ENCODE measurements at places on chromosomes 11 and 22. TPM values are rescaled to one million over a fixed set of nuclear protein-coding genes. Genes with fewer than 3 reads are reported as not detected.

The FGF3 gene
- not detected for total RNA-seq

The LINC01488 gene
- not detected for total RNA-seq

The KRTAP5-11 gene
- total RNA-seq, result not detected

The AMOTL1 gene
- total RNA-seq, result 190 TPM

The DKK3 gene
- 191 TPM for total RNA-seq

The TRIM51 gene
- not detected for total RNA-seq

The MMP7 gene
- total RNA-seq, result not detected

DNA sequence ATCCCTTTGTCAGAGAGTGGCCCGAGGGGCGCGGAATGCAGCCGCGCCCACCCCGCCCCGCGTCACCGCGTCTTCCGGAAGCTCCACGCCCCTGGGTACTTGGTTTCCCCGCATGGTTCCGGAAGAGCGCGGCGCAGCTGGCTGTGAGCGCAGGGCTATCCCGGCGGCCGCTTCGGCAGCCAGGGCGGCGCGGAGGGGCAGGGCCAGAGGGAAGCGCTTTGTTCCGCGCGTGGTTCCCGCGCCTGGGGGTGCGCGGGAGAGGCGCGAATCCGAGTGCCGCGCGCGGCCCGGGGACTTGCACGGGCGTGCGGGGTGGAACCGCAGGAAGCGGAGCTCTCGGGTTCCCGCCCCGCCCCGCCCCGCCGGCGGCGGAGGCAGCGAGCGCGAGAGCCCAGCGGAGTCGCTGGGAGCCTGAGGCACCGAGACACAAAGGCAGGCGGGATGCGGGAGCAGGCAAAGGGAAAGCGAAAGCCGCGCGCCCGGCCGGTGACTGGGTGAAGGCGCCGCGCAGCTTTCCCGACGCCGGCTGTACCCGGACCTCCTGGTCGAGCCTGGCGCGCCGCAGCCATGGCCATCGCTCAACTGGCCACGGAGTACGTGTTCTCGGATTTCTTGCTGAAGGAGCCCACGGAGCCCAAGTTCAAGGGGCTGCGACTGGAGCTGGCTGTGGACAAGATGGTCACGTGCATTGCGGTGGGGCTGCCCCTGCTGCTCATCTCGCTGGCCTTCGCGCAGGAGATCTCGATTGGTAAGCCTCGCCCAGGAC lies at the start of gene PANX1:
Gene PANX1, plus strand, starts transcription at position 96 of the 766 bp plus-strand sequence. Its CDS starts 472 bp downstream, at position 568.
- H3K27ac ChIP-seq, result peak within 1 kb of the TSS; percentile 85
- peaks cover 43% of the 10 kb centered on the region for H3K4me1 ChIP-seq
- H3K4me3 ChIP-seq, result peak within 1 kb of the TSS; percentile 91
- no peaks in the 10 kb centered on the region for H3K27me3 ChIP-seq
- no peaks in the 10 kb centered on the region for H3K36me3 ChIP-seq
- peak; percentile 92 for DNase-seq

GRCh38 chr11:93604008-93604660 lies 57.3 kb upstream of the CEP295 start:
- H3K27ac ChIP-seq, result no peak overlapping the region
- H3K36me3 ChIP-seq, result no peaks in the 10 kb centered on the region
- H3K27me3 ChIP-seq, result no peaks in the 10 kb centered on the region
- DNase-seq, result no peak
- H3K4me1 ChIP-seq, result no peaks in the 10 kb centered on the region
- no peak overlapping the region for H3K4me3 ChIP-seq

DNA sequence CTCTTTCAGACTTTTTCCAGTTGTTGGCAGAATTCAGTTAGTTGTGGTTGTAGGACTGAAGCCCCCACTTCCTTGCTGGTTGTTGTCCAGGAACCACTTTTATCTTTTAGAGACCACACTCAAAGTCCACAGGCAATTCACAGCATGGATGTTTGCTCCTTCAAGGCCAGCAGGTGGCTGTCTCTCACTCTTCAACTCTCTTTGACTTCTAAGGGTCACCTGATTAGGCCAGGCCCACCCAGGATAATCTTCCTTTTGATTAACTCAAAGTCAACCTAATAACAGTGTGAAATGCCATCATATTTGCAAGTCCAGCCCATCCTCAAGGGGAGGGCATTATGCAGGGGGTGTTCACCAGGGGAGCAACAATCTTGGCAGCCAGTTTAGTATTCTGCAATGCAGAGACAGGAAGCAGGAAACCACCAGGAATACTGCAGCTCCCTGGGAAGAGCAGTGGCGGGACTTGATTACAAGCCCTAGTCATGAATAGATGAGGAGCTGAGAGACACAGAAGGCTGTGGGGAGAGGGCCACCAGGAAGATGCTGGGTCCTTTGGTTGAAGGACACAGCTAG lies 52.4 kb downstream of the LRRC74B start:
- H3K36me3 ChIP-seq, result no peaks in the 10 kb centered on the region
- no peak overlapping the region for H3K27ac ChIP-seq
- H3K4me3 ChIP-seq, result no peak overlapping the region
- DNase-seq, result no peak
- H3K4me1 ChIP-seq, result peaks cover 7% of the 10 kb centered on the region

GRCh38 chr11:45803971-45804760 lies 783 bp upstream of the SLC35C1 start:
- no peak for DNase-seq
- H3K4me3 ChIP-seq, result peak overlapping the region; percentile 90
- no peaks in the 10 kb centered on the region for H3K27me3 ChIP-seq
- peaks cover 7% of the 10 kb centered on the region for H3K36me3 ChIP-seq

DNA sequence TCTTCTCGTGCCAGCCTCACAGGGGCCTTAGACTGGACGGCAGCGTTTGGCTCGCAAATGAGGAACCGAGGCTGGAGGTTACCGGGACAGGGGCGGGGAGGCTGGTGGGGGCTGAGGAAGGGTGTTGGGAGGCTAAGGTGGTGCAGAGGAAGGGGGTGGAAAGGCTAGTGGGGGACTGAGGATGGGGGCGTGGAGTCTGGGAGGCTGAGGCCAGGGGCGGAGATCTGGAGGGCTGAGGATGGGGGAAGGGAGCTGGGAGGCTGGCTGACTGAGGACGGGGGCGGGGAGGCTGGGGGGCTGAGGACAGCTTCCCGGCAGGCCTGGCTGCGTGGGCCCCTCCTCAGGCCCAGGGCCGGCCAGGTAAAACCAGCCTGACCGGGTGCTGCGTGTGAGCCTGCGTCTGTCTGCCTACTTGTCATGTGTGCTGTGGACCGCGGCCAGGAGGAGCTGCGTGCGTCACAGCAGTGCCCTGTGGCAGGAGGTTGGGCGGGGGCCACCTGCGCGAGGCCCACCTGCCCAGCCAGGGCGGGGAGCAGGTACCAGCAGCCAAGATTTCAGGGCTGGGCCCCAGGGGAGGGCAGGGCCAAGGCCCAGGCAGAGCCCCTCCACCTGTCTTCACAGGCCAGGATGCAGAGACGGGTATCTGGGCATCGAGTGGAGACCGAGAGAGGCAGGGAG lies 9.4 kb upstream of the PIM3 start:
- no peaks in the 10 kb centered on the region for H3K27me3 ChIP-seq
- H3K36me3 ChIP-seq, result no peaks in the 10 kb centered on the region
- no peak overlapping the region for H3K4me3 ChIP-seq
- no peak for DNase-seq

DNA sequence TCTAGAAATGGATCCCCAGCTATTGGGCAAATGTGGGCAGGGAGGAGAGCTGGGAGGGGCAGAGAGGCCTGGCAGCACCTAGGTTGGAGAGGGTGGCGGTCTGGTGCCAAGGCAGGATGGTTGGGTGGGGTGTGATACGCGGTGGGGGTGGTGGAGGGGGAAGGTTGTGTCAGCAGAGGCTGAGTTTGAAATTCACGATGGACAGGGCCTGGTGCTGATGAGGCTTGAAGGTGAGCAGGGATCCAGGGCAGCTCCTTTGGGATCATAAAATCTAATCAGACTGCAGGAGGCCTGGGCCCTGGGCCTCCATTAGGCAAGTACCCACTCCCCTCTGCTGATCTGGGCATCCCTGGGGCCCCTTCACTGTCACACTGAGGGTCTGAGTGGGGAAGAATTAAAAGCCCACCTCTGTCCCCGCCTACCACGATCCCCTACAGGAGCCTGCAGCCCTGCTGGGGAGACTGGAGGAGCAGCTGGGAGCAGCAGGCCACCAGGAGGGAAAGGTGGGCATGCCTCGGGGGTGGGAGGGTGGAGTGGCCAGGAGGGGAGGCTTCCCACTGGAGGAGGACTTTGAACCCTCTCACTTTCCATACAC lies 24.0 kb downstream of the IGLL1 start:
- DNase-seq, result no peak
- H3K27me3 ChIP-seq, result no peaks in the 10 kb centered on the region
- no peaks in the 10 kb centered on the region for H3K4me1 ChIP-seq
- no peak overlapping the region for H3K27ac ChIP-seq
- H3K36me3 ChIP-seq, result no peaks in the 10 kb centered on the region

- no peak for DNase-seq
Observed at GRCh38 chr11:122330279-122330965, 214.4 kb upstream of the BLID start.

GRCh38 chr11:88384669-88385005 lies 47.1 kb upstream of the CTSC start:
- H3K4me3 ChIP-seq, result no peak overlapping the region
- peaks cover 15% of the 10 kb centered on the region for H3K4me1 ChIP-seq
- DNase-seq, result no peak
- H3K27ac ChIP-seq, result no peak overlapping the region

- H3K27me3 ChIP-seq, result no peaks in the 10 kb centered on the region
- no peak overlapping the region for H3K4me3 ChIP-seq
- no peak for DNase-seq
- H3K36me3 ChIP-seq, result no peaks in the 10 kb centered on the region
- H3K27ac ChIP-seq, result no peak overlapping the region
Observed at GRCh38 chr22:33896575-33897447, 23.5 kb downstream of the LARGE1 start.

- no peaks in the 10 kb centered on the region for H3K27me3 ChIP-seq
- no peak for DNase-seq
- peaks cover 74% of the 10 kb centered on the region for H3K36me3 ChIP-seq
- H3K4me1 ChIP-seq, result peaks cover 41% of the 10 kb centered on the region
- H3K27ac ChIP-seq, result peak overlapping the region; percentile 56
- no peak overlapping the region for H3K4me3 ChIP-seq
Observed at GRCh38 chr22:38718414-38718813, 12.7 kb downstream of the GTPBP1 start.

DNA sequence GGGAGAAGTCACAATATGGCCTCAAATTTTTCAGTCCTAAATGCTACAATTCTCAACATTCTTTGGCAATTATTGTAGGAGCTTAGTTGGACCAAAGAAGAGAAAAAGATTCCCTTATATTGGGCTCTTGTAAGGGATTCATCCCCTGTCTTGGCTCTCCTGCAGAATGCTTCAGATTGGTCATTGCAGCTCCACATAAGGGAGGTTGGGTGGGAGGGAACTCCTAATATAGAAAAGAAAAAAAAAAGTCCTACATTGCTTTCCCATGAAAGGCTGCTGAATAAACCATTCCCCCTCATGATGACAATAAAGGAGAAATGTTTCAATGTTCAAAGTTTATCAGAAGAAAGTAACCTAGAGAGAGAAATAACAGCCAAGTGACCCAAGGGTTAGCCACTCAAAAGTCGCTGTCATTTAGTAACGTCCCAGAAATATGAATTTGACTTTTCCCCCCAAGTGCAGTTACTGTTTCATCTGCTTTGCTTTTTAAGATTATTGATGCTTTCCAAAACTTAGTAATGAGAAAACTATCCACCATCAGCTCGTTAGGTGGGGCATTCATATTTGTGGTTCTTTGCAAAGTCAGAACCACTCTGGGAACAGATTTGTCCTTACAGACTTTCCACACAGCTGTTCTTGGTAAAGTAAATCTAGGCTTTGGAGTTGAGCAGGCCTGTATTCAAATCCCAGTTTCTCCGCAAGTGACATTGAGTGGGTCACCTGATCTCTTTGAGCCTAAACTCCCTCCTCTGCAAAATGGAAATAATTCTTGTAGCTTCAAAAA lies 5.0 kb upstream of the SLC1A2 start:
- no peak overlapping the region for H3K27ac ChIP-seq
- no peaks in the 10 kb centered on the region for H3K27me3 ChIP-seq
- no peaks in the 10 kb centered on the region for H3K36me3 ChIP-seq
- peaks cover 11% of the 10 kb centered on the region for H3K4me1 ChIP-seq

- no peak for DNase-seq
- H3K4me1 ChIP-seq, result peaks cover 7% of the 10 kb centered on the region
- no peak overlapping the region for H3K27ac ChIP-seq
- H3K36me3 ChIP-seq, result no peaks in the 10 kb centered on the region
Observed at GRCh38 chr11:122360875-122361274, 244.9 kb upstream of the BLID start.

DNA sequence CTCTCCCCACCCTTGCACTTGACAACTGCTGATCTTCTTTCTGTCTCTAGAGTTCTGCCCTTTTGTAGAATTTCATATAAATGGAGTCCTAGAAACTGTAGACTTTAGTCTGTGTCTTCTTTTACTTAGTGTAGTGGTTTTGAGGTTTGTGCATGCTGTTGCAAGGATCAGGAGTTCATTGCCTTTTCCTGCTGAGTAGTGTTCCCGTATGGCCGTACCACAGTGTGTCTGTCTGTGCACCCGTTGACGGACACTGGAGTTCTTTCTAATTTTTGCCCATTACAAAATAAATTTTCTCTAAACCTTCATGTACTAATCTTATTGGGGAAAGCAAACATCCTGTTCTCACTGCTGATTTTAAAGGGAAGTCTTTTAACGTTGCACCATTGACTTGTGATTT lies 138.1 kb downstream of the TBC1D22A start:
- no peaks in the 10 kb centered on the region for H3K27me3 ChIP-seq
- H3K4me1 ChIP-seq, result peaks cover 12% of the 10 kb centered on the region
- no peak overlapping the region for H3K27ac ChIP-seq
- no peak overlapping the region for H3K4me3 ChIP-seq

DNA sequence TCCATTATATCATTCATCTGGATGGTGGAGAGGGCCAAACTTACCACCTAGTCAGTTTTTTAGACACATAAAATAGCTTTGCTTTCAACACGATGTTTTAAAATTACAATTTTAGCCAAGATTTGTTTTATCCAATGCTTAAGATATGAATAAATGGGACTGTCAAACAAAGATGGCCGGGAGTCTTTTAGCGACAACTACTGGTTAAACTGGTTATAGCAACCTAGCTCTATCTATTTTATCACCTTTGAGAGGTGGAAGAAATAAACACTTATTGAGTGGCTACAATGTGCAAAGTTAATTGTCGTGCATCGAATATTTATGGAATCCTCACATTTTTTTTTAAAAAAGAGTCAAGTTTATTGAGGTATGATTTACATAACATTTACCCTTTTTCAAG lies 279.8 kb downstream of the MIAT start:
- H3K4me1 ChIP-seq, result no peaks in the 10 kb centered on the region
- H3K36me3 ChIP-seq, result no peaks in the 10 kb centered on the region
- no peaks in the 10 kb centered on the region for H3K27me3 ChIP-seq
- DNase-seq, result no peak

All from esophagus muscularis mucosa (tissue), 4 donors.